Left lung (tissue), 14 donors: ENCODE measurements at places on chromosomes 7 and 10.
A peak's percentile ranks its signal among the peaks of the same experiment; 100 is the strongest.

DNA sequence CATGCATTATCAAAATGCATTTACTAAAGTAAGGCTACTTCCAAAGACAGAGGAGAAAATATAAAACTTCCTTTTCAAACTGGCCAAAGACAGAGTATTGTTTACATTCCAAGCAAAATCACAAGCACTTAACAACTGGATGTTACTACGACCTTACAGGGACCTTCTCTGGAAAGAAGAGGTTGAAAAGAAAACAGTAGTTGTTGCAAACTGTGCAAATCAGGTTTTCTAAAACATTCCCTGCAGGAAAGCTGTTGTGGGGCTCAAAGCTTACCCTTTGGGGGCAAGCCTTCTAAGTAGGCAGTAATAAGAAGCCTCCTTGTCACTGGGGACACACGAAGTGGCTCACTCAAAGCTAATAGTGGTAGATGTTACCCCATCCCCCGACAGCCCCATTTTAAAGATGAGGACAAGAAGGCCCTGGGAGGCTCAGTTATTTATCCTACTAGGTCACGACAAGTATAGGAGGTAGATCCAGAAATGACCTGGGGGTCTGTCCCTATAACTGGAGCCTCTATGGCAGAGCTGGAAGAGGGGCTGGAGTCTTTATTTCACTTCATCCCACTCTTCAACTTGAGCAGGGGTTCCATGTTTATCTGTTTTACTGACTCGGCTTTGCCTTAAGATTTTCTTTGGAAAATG is 46.6 kb downstream of the ATXN7L1 start:
- DNase-seq = no peak

DNA sequence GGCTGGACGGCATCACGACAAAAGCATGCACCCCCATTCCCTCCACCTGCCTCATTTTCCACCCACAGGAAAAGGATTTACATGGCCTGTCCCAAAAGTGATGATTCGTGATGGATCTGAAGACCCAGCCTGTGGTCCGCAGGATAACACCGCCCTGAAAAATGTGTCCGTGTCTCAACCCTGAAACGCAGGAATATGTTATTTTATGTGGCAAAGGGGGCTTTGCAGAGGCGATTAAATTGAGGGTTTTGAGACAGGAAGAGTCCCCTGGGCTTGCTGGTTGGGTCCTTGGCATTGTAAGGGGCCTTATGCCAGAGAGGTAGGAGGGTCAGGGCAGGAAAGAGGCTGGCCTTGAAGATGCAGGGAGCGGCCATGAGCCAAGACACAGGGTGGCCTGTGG is 80.2 kb upstream of the PPP2R2D start:
- DNase-seq = peak; percentile 13

DNA sequence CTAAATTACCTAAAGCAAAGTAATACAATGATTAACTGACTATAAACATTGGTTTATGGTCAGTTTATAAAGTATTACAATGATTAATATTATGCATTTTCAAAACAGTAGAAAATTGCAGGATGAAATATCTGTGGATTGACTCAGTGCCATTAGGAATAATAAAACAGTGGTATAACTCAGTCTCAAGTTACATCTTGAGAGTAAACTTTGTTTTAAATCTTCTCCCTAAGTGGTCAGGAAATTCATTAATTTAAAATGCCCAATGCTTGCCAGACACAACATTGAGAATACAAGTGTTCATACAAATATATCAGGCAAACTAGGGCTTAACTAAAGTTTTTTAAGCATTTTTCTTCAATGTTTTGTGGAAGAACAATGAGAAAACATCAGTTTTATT is 257.8 kb downstream of the ETV1 start:
- no peak for DNase-seq

- no peak for DNase-seq
These were observed 69.0 kb downstream of the PARD3 start for GRCh38 chr10:34746094-34746493.

DNA sequence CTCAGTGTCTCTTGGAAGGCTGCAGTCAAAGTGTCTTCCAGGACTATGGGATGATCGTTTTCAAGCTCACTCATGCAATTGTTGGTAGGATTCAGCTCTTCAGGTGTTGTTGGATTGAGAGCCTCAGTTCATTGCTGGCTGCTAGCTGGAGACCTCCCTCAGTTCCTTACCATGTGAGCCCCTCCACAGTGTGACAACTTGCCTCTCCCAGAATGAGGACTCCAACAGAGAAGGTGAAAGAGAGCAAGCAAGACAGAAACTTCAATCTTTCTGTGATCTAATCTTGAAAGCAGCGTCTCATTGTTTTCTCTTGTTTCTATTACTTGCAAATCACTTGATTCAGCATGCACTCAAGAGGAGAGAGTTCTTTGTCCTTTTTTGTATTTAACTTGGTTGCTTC is 22.5 kb downstream of the MGAM start:
- DNase-seq = no peak

GRCh38 chr10:76408646-76409045 is 977.2 kb downstream of the LRMDA start:
- DNase-seq = no peak

GRCh38 chr10:72557362-72557761 is 68.5 kb downstream of the MICU1 start:
- no peak for DNase-seq

DNA sequence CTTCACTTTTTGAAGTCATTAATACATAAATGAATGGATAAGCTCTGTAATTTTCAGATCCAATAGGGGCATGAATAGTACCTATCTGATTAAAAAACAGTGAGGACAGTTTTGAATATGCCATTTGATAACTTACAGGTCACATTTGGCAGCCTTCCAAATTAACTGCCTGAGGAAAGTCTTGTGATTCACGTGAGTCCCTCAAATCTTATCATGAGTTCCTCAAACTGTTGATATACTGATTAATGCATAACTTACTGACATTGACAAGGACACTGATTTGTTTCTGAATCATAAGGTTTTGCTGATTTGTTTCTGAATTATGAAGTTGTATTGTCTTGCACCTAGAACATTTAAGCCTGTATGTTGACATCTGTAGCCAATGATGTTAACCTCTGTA is 55.1 kb downstream of the ANKMY2 start:
- DNase-seq = no peak

GRCh38 chr10:102962951-102963755 is 45.1 kb downstream of the CNNM2 start:
- no peak for DNase-seq

DNA sequence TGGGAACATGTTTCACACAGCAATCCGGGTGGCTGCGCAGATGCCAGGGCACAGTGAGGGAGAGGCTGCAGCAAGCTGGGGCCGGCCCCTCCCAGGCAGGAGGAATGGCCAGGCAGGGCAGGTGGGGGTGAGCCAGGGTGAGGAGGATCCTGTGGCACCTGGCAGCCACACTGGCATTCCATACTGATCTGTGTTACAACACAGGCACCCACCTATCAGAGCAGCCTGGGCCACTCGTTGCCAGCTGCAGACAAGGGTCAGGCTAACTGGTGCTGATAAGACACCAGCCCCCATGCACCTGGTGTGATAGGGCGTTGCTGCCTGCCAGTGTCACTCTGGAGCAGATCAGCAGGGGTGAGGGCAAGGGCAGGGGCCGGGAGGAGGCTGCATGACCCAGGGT is 16.6 kb upstream of the RET start:
- no peak for DNase-seq

- no peak for DNase-seq
These were observed 160.3 kb upstream of the NRP1 start for GRCh38 chr10:33494694-33495265.

- DNase-seq = no peak
These were observed 20.7 kb downstream of the ZMIZ2 start for GRCh38 chr7:44769376-44769775.

DNA sequence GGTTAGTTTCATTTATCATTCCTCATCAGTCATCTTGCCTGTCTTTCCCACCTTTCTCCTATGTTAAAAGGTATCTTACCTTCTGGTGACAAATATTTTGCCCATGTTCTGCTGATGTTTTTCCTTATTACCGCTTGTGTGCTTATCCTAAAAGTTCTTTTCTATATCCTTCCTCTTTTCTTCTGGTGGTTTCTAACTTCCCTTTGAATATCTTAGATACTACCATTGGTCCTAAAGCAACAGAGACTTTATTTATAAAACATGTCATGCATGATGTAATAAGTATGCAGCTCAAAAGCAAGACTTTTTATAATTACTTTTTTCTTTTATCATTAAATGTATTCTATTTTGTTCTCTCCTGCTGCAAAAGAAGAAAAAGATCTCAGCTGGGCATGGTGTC is 24.8 kb downstream of the TBC1D12 start:
- no peak for DNase-seq

GRCh38 chr7:151710646-151711434 is 166.1 kb downstream of the PRKAG2 start:
- no peak for DNase-seq

DNA sequence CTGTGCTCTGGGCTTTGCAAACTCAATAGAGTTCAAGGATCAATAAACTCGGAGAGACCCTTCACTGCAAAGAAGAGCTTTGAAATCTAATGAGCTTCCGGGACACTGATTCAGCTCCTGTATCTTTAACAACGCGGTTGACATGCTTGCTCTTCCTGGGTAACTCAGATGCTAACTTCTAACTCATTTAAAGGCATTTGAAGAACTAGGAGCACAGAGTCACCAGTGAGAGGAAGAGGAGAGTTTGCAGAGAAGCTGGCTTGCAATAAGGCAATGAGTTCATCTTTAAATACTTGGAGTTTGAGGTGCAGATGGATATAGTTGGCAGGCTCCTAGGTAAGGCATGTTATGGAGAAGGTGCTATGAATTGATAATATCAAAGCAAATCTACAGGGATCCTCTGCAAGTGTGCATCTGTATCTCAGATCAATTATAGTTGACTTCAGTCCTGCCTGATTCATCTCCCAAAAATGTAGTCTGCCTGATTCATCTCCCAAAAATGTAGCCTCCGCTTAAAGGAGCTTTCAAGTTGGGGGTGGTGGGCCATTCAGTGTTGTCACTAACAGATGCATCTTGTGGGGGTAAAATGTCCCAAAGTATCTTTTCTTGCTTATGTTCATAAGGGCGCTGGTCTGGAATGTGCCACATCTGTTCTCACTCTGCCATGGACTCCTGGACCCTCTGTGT is 182.5 kb upstream of the PRSS58 start:
- no peak for DNase-seq

DNA sequence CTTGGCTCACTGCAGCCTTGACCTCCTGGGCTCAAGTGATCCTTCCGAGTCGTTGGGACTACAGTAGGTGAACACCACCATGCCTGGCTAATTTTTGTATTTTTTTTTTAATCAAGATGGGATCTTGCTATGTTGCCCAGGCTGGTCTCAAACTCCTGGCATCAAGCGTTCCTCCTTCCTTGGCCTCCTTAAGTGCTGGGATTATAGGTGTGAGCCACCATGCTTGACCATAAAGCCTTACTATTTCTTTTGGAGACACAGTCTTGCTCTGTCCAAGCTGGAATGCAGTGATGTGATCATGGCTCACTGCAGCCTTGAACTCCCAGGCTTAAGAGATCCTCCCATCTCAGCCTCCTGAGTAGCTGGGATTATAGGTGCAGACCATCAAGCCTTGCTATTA is 12.6 kb downstream of the TFAM start:
- DNase-seq = no peak

GRCh38 chr10:97635577-97635976 is 2.3 kb upstream of the MORN4 start:
- no peak for DNase-seq

DNA sequence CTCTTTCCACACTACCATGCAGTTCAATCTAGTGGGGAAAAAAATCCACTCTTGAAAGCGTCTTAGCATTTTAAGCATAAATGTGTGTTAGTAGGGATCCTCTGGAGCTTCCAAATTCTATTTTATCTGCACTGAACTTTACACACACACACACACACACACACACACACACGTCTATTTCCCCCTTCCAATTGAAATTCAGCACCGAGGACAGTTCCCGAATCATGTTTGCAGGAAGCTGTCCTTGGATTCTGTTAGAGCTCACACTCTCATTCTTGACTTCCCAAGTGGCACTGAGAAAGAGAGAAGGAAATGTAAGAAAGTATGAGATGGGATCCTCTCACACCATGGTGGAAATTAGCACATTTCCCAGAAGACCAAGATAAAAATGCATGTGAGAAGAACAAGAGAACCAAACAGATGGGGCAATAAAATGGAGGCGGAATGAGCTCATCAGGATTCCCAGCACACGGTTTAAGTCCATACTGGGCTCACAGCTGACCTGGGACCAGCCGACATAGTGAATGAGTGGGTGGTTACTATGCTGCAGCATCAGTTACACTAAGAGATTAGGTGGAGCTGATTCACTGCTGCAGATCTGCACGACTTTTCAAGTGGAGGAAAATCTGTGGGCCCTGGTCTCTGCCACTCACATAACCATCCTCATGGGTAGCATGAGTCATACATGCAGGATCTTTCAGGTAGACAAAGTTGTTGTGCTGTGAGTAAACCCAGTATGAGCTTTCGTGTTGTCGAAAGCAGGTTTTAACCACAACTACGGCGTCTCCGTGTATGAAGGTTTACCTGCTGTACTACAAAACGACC is 3.3 kb upstream of the NPTX2 start:
- peak; percentile 29 for DNase-seq

GRCh38 chr7:107007007-107007891 is 37.3 kb upstream of the PRKAR2B start:
- DNase-seq = no peak

DNA sequence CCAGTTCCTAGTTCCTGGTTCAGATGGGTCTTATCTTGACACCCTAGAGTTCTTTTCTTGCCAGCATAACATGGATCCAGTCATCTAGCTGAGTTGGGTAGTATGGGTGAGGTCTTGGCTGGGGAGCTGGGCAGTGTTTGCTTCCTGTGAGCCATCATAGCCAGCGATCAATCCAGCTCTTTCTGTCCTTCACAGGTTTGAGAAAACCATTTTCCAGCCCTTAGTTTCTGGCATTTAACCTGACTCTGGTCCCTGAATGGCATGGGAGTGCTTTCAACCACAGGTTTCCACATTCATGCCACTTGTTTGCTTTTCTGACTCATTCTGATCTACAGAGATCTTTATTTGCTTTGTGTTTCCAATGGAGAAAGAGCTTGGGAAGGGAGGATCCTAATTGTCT is 8.6 kb downstream of the SLC13A1 start:
- DNase-seq = no peak

- DNase-seq = no peak
These were observed 53.1 kb upstream of the CXCL12 start for GRCh38 chr10:44437840-44438511.

DNA sequence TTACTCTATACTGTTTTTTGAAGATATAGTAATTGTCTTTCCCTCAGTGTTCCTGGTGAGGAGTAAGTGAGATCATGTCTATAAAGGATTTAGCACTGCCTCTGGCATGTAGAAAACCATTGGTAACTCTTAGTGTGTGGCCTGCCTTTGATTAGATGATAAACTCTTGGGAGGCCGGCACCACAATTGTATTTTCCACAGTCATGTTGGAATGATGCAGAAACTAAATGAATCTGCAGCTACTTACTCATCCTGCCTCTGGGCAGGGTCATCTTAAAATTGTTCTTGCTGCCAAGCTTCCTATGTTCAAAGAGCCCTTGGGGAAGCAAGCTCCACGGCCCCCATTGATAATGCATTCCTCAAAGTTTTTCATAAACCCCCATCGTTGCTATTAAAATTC is 204.6 kb downstream of the ANKRD7 start:
- DNase-seq = no peak

- no peak for DNase-seq
These were observed 83.2 kb downstream of the SCRN1 start for GRCh38 chr7:29906200-29907022.

- DNase-seq = no peak
These were observed 139.7 kb upstream of the TMEM72 start for GRCh38 chr10:44771233-44771995.
